ENCODE measurements at places on chromosomes 12 and 14.

GRCh38 chr12:128830505-128830893, 6.7 kb upstream of the SLC15A4 start:
- DNase-seq, result no peak

- DNase-seq, result no peak
These were observed 280.6 kb downstream of the EGLN3 start for GRCh38 chr14:33670235-33670634.

DNA sequence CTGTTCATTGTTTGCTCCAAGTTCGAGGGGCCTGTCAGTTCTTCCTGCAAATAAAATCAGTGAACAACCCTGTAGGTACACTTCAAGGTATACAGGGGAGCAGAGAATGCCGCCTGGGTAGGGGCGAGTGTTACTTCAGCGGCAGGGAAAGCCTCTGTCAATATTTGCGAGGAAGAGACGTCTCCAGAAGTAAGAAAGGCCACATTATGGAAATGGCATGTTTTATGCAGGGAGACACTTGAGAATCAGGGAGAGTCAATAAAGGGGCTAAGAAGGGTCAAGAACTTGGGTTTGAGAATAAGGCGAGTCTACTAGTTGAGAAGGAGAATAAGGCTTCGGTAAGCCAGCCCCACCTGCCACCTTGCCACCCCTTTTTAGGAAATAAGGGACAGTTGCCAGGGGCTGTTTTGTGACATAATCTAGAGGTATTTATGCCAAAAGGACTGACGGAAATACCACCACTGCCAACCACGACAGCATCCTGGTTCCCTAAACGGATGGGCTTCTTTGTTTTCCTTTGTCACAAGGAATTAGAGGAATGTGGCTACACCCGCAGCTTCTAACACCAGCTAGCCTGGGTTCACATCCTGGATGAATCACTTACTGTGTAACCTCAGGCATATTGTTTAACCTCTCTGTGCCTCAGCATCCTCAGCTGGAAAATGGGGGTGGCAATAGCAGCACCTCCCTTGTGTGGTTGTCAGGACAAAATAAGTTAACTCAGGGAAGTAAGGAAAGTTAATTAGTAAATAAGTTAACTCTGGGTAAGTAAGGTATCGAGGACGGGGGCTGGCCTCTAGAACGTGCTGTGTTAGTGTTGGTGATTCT, 67.7 kb downstream of the EID3 start:
- DNase-seq, result no peak

DNA sequence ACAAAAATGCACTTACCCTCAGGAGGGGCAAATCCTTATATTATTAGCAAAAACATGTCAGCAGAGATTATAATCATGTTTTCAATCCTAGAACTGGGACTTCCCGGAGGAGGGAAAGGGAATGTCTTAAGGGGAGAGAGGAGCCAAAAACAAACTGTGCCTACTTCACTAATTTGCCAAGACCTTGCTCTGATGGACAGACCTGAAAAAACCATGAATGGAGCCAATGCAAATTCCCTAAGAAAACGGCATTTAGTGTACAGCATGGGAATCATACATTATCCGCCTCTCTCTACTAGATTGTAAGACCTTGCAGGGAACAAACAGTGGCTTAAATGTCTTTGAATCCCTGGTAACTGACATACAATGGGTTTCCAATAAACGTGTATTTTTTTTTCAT, 70.4 kb downstream of the NTN4 start:
- DNase-seq, result no peak

- peak; percentile 47 for DNase-seq
These were observed 107.3 kb downstream of the CRADD start for GRCh38 chr12:93784339-93785086.

DNA sequence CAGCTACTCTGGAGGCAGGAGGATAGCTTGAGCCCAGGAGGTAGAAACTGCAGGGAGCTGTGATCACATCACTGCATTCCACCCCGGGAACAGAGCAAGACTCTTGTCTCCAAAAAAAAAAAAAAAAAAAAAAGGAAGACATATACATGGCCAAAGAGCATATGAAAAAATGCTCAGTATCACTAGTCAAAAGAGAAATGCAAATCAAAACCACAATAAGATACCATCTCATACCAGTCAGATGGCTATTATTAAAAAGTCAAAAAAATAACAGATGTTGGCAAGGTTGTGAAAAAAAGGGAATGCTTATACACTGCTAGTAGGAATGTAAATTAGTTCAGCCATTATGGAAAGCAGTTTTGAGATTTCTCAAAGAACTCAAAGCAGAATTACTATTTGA, 174.8 kb upstream of the ATF7IP start:
- DNase-seq, result no peak

- no peak for DNase-seq
These were observed at the start of gene DHH for GRCh38 chr12:49094160-49094974. TSS of gene DHH (minus strand) at chr12:49094801. CDS start at chr12:49094512, 289 bp downstream.

DNA sequence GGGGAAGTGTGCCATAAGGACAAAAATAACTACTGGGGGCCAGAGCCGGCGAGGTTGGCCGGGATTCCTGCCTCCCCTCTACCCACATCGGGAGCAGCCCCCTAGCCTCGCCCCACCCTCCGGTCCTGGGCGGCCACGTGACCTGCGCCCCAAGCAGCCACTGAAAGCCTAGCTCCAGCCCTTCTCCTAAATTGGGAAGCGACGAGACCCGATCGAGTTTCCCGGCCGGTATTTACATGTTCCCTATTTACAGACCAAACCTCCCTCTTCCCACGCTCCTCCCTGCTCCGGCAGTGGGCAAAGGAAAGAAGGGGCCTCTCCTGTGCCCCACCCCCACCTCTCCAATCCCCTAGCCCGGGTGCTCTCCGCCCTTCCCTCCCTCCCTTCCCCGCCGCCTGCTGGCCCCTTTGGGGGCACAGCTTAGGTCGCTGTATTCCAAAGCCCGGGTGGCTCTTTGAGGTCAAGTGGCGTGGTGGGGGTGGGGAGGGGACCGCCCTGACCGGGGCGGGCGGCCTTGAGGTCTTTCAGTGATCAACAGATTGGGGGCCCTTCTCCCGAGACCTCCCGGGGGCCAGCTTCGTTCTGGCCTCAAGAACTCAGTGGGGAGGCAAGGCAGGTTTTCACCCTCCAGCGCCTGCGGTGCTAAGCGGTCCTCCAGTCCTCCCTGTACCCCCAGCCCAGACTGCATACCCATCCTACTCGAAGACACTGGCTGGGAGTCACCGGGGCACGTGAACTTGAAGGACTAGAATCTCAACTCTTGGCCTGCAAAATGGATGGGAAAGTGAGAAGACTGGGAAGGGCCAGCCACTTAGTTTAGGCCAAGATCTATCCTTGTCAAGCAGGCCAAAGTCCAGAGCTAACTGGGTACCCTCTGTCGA, 6.3 kb upstream of the CTDSP2 start:
- no peak for DNase-seq

- DNase-seq, result no peak
These were observed 99.5 kb downstream of the PDZRN4 start for GRCh38 chr12:41287500-41288141.

GRCh38 chr12:52070185-52070925, 577 bp downstream of the ATG101 start:
- DNase-seq, result no peak

GRCh38 chr12:16524378-16524777, 81.6 kb downstream of the LMO3 start:
- DNase-seq, result no peak

DNA sequence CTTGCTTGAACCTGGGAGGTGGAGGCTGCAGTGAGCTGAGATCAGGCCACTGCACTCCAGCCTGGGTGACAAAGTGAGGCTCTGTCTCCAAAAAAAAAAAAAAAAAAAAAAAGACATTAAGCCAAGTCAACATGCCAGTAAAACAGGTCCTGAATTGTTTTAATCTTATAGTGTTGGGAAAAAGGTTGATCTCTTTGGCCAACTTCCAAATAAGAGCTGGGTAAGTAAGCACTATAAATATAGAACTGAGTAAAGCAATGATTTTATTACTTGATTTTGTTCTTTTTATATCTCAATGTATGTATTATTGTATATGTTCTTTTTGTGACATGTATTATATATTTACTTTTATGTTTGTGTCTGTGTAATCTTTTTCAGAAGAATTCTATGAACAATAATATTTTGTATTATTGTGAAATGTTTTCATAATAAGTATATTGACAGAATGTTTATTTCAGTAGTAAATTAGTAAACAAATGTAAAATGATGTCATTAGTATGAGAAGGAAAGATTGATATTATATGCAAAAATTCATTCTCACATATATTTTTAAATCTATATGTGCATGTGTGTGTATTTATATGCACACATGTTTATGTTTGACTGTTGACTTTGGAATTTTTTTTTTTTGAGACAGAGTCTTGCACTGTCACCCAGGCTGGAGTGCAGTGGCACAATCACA, 9.6 kb upstream of the AKAP6 start:
- no peak for DNase-seq

DNA sequence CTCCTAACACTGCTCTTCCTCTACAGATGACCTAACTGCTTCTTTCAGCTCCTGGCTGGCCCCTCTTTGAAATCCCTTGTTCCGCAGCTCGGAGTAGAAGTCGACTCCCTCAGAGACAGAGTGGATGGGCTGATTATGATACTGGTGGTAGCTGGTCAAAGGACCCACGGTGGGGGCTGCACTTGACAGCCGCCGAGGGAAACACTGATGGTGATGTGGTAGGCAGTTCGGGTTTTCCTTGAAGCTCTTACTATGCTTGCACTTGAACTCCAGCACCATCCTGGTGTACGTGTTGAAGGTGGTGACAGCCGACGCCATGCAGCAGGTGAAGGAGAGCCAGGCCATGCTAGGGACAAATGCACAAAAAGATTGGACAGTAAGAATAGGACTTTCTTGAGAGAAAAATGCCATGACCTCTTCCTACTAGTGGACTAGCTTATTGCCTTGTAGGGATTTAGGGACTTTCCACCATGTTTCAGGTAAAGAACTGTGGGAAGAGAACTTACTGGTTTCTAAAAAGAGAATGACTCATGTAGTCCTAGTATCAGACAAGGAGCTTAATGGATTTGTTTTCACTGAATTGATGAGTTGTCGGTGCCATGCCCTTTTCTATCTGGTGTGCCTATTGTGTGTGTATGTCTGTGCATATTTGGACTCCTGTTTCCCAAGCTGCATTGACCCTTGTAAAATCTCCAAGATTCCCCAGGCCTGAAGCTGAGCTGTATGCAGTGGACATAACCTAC, 18.4 kb downstream of the GSG1 start:
- DNase-seq, result no peak

DNA sequence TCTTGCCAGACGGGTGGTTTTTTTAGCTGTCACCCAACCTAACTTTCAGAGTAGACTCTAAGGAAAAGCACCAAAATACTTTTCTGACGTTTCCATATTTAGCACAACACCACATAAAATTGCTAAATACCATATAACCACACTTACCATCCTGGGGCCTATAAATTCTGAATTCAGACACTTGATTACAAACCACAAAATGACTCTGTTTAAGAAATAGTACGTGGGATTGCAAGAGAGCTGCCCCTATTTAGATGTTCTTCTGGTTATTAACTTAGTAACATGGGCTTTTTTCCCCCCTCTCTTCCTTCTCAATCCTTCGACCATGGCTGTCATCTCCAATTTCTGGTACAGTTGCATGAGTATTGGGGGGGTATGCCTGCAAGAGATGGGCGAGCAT, 287.7 kb downstream of the BMP4 start:
- no peak for DNase-seq

DNA sequence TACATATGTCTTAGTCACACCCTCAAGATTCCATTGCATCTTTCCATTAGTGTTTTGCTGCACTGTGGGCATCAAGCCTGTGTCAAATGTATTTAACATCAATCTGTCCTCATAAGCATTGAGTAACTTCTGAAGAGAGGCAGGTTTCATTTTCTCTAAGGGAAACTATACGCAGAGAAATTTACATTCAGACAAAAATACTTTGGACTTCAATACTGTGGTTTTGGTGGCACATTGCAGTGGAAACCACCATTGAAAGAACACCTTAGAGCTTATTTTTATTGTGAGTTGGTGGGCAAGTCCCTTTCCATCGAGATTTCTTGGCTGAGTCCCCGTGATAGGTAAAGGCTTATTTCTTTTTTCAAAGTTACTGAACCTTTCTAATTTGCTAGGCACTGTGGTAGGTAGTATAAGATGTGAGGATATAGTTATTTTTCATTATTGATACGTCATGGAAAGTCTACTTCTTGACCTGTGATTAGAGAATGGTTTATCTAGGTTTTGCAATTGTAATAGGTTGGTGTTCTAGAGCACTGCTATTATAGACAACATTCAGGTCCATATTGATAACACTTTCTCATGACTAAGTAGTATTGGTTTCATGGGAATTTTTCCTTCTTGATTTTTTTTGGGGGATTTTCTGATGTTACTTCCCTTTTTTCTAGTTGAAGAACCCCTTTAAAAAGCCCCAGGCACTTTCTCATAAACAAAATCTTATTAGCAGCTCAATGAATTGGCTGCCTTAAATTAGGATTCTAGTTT, 81.9 kb downstream of the CFAP54 start:
- peak; percentile 33 for DNase-seq

DNA sequence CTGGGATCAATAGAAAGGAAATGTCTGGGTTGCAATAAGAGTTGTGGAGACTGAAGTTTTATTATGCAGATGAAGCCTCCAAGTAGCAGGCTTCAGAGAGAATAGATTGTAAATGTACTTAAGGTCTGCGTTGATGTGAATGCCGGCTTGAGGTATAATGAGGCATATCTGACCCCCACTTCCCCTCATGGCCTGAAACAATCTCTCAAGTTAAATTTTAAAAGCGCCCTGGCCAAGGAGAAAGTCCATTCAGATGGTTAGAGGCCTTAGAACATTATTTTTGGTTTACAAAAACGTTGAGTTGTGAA, 28.3 kb upstream of the HIGD1C start:
- no peak for DNase-seq

DNA sequence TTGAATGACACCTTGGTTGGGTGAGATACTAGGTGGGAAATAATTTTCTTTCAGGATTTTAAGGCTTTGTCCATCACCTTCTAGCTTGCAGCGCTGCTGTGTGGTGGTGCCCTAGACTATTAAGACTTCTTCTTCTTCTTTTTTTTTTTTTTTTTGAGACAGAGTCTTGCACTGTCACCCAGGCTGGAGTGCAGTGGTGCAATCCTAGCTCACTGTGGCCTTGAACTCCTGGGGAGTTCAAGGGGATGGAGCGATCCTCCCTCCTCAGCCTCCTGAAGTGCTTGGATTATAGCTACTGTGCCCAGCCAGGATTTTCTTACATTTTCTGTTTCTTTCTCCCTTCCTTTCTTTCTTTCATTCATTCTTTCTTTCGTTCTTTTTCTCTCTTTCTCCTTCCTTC, 10.3 kb upstream of the MTA1 start:
- DNase-seq, result no peak

- no peak for DNase-seq
These were observed 3.8 kb downstream of the ASIC1 start for GRCh38 chr12:50061171-50061570.

- no peak for DNase-seq
These were observed 20.3 kb downstream of the OLR1 start for GRCh38 chr12:10151621-10152020.

DNA sequence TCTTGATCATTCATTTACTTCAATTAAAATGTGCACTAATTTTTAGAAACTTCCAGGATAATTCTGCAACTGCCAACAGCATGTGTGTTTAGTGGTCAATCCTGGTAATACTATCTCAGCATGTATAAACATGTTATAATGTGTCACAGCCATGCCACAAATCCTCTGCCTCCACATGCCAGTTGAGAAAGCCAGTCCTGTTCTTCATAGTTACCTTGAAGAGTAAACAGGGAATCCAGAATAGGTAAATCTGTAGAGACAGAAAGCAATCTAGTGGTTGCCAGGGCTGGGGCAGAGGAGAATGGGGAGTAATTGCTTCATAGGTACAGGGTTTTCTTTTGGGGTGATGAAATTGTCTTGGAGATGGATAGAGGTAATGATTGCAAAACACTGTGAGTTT, 85.9 kb downstream of the ARMH4 start:
- no peak for DNase-seq
